IMR-90 (cell line): ENCODE measurements at places on chromosomes 13 and 19.

DNA sequence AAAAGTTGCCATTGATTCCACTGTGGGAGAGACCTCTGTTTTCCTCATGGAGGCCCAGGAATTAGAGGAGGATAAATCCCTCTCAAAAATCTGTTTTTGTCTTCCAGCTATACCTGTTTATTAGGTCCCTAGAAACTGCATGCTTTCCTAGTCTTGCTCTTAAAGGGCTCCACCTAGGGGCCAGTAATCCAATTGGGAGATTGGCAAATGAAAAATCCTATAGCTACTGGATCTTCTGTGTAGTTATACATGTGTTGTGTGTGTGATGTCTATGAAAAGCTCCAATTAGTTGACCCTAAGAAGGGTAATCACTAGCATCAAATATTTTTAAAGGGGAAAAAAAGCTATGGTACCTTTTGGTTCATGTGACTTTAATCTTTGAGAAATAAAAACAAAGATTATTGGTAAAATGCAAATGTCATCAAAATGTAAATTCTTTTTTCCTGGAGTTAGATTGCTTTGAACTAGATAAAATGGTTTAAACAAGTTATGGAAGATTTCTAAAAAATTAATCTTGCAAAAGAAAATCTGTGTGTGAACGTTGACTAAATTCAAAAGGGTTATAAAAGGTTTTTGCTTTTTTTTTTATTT is 63.4 kb upstream of the C1QTNF9B start:
- peak; percentile 60 for DNase-seq

DNA sequence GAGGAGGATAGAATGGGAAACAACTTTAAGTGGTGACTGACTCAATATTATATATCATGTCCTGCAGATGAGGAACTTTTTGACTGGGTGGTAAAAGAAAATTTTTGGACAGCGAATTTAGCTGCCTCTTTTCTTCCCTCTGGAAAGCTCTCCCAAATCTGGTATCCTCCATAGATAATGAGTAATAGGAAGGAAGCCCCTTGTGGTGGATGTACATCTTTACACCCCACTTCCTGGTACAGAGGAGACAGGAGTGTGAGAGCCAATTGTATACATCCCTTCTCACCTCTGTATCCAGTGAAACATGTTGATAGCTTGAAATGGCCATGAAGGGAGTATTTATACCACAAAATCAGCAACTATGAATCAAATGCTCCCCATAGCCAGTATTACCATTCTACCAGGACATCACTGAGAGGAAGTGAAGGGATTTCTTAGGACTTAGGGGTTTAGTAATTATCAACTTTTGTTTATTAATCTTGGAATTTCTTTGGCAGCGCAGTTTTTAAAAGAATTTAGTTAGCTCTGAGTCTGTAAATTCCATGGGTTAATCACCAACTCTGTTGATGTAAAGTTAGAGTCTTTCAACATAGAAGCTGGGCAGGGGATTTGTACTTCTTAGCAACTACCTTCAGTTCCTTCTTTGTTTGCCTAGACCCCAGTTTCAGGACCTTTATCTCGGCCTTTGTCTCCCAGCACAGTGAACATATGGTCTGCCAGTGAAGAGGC is 17.0 kb upstream of the TDRD3 start:
- DNase-seq = no peak

- no peak for DNase-seq
These were observed 3.9 kb downstream of the BCKDHA start for GRCh38 chr19:41401483-41401882.

GRCh38 chr13:106633321-106633720 is 65.4 kb upstream of the ARGLU1 start:
- no peak for DNase-seq

DNA sequence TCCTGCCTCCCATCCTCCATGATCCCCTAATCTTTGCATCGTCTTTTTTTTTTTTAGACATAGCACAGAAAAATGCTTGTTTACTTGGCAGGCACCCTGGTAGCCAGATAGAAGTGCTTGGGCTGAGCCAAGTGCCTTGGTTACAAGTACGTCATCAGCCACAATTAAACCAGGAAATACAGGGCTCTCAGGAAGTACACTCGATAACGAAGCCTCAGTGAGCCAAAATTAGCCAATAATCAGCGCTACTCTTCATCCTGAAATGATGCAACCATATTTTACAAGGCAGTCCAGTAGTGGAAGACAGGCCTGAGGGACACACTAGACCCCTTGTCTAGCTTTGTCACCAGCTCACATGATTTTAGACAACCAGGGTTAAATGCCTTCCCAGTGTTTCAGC is 194.0 kb upstream of the NBEA start:
- no peak for DNase-seq

DNA sequence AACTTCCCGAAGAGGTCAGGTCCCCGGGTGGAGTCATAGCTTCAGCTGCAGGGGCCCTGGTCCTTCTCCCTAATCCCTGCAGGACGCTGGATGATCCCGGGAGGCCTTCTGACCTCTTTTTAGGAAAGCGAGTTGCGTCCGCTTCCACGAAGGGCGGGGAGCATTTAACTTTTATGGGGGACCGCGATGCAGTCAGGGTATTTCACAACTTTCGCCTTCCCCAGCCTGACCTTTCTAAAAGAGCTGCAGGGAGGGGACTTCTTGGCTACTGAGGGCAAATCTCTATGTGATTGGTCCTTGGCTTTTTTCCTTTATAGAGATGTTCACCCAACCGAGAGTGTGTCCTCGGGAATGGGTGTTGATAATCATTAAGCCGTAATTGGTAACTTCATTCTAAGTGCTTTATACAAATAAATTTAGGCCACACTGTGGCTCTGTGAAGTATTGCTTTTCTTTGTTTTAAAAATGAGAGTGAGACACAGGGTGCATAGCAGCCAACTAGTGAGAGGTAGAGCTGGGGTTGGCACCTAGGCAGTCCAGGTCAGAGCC is 778 bp downstream of the ZNF230 start:
- DNase-seq = no peak

- no peak for DNase-seq
These were observed 7.9 kb downstream of the VASP start for GRCh38 chr19:45515081-45515624.

DNA sequence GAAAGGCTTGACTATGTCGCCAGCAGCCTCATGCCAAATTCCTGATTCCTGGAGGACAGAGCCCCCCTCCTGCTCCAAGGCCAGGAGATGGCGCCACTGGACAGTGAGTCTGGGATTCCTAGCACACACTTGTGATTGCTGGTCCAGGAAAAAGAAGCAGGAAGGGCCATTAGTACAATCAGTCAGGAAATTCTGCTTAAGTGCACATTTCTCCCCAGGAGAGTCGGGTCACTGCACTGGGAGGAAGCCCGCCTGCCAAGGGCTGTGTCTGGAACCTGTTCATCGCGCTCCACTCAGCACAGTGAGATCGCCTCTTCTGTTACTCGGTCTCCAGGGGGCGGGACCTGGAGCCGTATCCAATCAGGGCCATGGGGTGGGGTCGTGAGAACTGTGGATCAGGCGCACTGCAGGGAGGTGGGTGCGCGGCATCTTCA is 65.1 kb downstream of the ZNF823 start:
- peak; percentile 55 for DNase-seq
